Common myeloid progenitor, CD34-positive (primary cell): ENCODE measurements at places on chromosomes 11 and 22.

GRCh38 chr11:69401715-69402114 is 79.7 kb upstream of the LINC01488 start:
- DNase-seq, result peak; percentile 76

DNA sequence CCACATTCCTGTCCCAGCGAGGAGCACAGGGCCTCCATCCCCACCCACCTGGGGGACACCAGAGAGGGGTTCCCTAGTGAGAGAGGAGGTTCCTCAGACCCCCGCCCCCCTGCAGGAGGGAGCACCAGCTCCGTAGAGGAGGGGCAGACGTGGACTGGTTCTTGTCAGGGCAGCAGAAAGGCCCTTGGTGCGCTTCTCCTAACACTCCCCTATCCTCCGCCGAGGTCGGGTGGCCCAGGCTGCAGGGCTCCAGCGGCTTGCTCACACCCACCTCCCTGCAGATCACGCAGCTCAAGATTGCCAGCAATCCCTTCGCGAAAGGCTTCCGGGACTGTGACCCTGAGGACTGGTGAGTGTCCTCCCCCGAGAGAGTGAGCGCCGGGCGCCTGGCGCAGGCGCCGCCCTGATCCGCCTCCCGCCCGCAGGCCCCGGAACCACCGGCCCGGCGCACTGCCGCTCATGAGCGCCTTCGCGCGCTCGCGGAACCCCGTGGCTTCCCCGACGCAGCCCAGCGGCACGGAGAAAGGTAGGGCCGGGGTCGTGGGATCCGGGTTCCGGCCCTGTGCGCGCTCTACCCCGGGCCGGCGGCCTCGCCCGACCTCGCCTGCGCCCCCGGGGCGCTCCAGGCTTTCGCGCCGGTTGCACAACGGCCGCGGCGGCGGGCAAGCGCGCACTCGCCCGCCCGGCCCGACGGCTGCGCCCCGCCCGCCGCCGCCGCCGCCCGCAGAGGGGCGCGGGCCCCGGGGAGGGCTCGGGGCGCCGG is 5.1 kb downstream of the TBX1 start:
- DNase-seq, result no peak

GRCh38 chr11:37699644-37700043 is 1101.6 kb upstream of the RAG2 start:
- no peak for DNase-seq

- DNase-seq, result no peak
Measured at GRCh38 chr11:107567739-107568335, 2.3 kb upstream of the ALKBH8 start.

DNA sequence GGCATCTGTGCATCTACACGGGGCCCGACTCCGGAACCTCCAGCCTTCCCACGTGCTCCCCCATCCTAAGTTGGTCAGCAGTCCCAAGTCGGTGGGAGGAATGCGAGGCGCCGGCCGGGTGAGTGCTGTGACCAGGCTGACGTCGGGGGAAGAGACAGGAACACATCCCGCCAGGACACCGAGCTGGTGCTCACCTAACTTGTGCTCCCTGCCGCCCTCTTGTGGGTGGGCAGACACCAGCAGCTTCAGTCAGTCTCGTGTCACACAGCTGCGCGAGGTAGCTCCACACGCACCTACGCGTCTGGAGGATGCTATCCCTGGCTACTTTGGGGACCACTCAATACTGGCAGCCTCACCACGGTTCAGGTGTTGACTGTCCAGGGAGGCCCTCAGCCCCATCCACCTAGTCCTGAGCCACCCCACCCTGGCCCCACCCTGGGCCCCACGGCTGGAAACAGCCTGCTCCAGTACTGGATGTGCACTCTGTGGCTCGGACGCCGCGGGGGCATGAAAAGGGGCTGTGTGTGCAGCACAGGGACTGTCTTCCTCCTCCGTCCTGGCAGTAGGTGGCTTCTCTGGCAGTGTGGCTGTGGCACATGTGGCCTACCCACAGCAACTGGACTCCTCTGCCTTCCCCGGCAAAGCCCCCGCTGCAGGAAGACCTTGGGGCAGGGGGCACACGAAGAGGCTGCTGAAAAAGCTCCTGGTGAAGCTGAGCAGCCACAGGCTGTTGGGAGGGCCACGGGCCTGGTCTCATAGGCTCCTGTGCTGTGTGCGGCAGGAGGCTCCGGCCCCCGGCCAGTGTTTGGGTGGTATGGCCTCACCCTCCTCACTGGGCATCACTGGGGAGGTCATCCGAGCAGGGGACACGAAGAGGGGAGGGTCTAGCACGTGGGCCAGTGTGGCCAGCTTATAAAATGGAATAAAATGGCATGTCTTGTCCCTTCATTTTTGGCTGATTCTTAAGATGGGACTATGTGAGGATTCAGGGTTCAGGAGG is 11.2 kb upstream of the BID start:
- DNase-seq, result peak; percentile 76

- DNase-seq, result no peak
Measured at GRCh38 chr11:1864231-1864630, 11.3 kb downstream of the LSP1 start.

- no peak for DNase-seq
Measured at GRCh38 chr11:117816846-117817367, 7.6 kb downstream of the FXYD2 start.

DNA sequence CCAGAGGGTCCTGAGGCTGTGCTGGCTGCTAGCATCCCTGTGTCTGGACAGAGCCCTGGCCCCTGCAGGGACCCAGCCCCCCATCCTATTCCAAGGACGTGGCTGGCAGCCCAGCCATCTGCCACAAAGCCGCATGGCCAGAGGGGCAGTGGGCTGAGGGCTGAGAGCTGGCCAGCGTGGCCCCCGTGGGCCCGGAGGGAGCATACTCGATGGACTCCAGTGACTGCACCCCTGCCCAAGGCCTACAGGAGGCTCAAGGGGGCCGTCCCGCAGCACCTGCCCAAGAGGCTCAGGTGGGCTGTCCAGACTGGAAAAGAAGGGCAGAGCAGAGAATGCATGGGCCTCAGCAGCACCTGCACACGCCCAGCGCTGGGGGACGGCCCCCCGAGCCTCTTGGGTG is 13.1 kb downstream of the TSPAN4 start:
- DNase-seq, result no peak

DNA sequence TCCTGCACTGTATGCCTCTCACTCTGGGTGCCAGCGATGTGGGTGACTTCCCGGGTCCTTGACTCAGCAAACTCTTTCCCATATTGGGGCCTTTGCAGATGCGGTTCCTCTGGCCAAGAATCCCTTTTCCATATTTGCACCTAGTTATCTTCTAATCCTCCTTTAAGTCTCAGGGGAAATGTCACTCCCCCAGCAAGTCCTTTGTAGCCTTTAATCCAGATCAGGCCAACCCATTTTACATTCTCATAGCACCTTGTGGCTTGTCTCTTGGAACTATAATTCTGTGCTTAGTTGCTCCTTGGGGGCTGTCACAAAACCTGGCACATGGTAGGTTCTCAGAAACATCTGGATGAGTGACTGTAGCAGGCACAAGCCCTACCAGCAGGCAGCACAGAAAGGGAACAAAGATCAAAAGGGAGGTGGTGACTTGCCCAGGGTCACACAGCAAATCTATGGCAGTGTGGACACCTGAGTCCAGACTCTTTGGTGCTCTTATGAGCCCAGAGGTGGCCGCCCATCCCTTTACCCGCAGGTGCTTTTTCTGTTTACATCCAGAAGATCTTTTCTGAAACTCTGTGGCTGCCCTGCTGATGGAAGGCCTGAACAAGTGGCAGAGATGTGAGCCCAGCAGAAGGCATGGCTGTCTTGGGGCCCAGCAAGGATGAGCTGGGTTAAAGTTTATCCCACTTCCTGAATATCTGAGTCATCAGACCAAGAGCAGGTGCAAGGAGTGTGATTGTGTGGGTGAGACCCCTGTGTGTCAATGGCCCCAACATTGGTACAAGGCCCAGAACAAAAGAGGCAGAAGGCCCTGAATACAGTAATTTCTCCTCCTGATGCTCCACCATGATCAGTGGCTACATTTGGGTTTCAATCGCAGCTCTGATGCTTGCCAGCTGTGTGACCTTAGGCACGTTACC is 78.6 kb upstream of the GRK3 start:
- no peak for DNase-seq

- DNase-seq, result no peak
Measured at GRCh38 chr11:95736355-95736754, 53.2 kb downstream of the FAM76B start.

DNA sequence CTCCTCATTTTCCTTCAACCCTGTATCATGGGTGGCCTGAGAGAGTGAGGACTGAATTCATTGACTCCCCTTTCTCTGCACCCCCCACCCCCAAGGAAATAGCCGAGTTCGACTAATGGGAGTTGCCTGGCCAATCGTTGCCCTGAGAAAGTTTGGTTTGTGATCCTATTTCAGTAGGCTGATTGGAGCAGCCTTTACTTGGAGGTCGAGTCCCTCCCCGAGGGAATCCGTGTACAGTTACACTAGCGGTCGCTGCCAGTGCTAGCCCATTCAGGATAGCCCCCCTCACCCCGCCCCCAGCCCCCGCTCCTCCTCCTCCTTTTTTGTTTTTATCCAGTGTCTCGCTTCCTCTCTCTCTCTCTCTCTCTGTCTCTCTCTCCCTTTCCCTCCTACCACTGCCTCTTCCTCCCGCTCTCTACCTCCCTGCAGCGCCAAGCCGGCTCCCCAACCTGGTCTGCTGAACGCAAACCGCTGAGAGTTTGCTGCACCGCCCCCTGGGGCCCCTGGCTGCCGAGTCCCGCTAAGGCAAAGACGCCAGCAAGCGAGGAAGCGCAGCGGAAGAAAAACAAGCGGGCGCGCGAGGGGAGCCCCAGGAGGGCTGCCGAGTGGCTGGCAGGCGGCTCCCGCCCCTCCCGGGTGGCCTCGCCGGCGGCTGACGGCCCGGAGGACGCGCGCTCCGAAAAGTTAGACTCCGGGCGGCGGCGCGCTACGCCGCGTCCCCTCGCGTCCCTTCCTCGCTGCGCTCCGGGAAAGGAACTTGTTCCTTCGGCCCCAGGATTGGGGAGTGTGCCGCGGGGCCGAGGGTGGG is at the start of gene GRAMD1B:
Gene GRAMD1B, plus strand, starts transcription at position 357 of the 808 bp plus-strand sequence. CDS start 524 bp downstream, outside the sequence.
- peak; percentile 89 for DNase-seq

GRCh38 chr22:45743687-45744086 is 72.1 kb downstream of the ATXN10 start:
- DNase-seq, result no peak

DNA sequence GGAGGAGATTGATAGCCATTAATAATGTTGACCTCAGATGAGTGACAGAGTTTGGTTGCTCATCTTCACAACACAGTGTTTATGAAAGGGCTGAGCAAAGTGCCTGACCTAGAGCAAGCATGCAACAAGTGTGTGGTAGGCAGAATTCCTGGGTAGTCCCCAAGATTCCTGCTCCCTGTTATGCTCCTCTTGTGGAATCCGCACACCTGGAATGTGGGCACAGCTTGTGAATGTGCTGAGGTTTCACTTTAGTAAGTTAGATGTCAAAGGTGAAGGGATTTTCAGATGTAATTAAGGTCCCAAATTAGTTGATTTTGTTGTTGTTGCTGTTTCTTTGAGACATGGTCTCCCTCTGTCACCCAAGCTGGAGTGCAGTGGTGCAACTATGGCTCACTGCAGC is 20.7 kb upstream of the SPON1 start:
- DNase-seq, result no peak

DNA sequence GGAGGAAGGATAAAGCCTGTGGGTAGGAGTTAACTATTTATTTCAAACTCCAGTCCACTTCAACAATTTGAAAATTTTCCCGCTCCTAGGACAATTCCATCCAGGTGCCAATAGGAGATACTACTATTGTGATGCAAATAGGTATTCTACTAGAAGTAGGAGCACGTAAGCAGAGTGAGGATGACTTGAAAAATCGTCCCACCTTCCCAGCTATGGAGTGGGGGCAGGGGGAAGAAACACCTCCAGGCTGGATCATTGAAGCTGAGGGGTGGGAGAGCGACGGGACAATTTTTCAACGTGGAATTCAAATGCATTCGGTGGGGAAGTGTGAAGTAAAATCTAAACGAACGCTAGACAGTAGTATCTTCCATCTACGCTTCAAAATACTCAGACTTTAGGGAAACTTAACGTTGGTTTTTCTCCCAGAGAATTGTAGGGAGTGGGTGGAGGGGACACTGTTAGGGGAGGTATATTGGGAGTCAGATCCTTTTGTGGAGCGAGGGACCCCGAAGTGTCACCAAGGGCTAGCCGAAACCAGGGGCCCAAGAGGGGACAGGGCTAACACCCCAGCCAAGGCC is 523 bp upstream of the ARHGAP42 start:
- DNase-seq, result no peak

DNA sequence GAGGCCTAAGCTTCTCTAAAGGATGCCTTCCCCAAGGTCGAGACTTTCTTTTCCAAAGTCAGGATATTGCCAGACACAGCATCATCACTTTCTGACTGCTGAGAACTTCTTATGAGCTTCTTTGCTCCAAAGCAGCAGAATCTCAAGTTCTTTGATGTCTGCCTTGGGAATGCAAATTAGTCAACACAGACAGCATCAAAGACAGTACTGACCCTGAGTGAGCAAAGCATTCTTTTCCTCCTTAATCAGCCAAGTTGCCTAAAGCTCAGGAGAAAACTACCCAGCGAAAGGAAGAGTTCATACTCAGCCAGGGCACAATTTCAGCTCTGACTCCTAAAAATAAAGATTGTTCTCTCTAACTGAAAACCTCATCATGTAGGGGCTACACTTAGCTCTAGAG is 98.0 kb downstream of the SLC36A4 start:
- DNase-seq, result no peak

DNA sequence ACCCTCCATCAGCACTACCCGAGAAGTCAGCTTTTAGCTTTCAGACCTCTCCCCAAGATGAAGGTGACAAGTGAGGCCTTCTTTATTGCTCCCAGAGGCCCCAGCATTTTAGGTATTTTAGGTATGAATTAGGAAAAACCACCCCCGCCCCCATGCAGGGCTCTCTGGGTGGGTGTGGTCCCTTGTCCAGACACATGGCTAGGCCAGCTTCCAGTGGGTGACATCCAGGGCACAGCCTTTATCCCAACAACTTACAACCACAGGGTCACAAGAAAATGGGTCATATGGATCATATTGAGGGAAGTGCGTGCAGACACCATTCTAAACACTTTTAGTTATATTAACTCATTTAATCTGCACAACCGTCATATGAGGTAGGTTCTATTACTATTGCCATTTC is 42.1 kb downstream of the RIBC2 start:
- no peak for DNase-seq

DNA sequence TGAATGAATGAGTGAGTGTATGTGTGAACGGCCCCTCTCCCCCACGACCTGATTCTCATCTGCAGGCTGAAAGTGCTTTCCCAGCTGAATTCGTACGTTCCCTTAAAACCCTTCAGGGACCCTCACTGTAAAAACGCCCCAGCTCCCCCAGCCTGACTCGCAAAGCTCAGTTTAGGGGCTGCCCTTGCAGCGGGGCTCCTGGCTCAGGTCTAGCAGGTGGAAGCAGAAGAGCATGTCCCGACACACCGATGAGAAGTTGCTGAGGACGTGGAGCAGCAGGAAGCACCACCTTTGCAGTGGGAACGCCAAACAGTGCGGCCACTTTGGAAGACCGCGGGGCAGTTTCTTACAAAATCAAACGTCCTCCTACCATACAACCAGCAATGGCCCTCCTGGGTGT is 3.6 kb upstream of the MRPL23 start:
- DNase-seq, result no peak
